ENCODE measurements at places on chromosomes 7 and 10. TPM values are rescaled to one million over a fixed set of nuclear protein-coding genes. Genes with fewer than 3 reads are reported as not detected.

Gene PIP
- total RNA-seq, result not detected

Gene HOXA1
- 0.52 TPM for total RNA-seq

Gene AS3MT
- 5.0 TPM for total RNA-seq

Gene RBP4
- 0.59 TPM for total RNA-seq

Gene GDF2
- total RNA-seq, result not detected

Gene PNLIPRP2
- total RNA-seq, result not detected

Gene ZNF282
- 31.5 TPM for total RNA-seq

Gene RBP3
- not detected for total RNA-seq

Gene OR2A5
- total RNA-seq, result not detected

Gene MACROH2A2
- 4.6 TPM for total RNA-seq

Gene BTBD16
- total RNA-seq, result not detected

Gene KCND2
- total RNA-seq, result 4.9 TPM

Gene PLAC9
- 8.0 TPM for total RNA-seq

Gene NPY
- total RNA-seq, result 2.3 TPM

Gene GIMAP2
- total RNA-seq, result 0.43 TPM

Gene AASS
- 34.3 TPM for total RNA-seq

Gene VAX1
- total RNA-seq, result not detected

Gene RHOBTB1
- 15.8 TPM for total RNA-seq

All from smooth muscle cell of the pulmonary artery (primary cell).